CD4-positive, alpha-beta T cell (primary cell): ENCODE measurements at places on chromosomes 2 and 18.

GRCh38 chr2:122023059-122023864, 267.8 kb downstream of the TSN start:
- H3K27ac ChIP-seq: no peak overlapping the region
- DNase-seq: no peak
- H3K4me1 ChIP-seq: no peaks in the 10 kb centered on the region

- no peak overlapping the region for H3K27ac ChIP-seq
- no peak for DNase-seq
- H3K4me3 ChIP-seq: no peak overlapping the region
- no peaks in the 10 kb centered on the region for H3K27me3 ChIP-seq
These were observed 278.9 kb upstream of the TCF4 start for GRCh38 chr18:55866886-55867285.

DNA sequence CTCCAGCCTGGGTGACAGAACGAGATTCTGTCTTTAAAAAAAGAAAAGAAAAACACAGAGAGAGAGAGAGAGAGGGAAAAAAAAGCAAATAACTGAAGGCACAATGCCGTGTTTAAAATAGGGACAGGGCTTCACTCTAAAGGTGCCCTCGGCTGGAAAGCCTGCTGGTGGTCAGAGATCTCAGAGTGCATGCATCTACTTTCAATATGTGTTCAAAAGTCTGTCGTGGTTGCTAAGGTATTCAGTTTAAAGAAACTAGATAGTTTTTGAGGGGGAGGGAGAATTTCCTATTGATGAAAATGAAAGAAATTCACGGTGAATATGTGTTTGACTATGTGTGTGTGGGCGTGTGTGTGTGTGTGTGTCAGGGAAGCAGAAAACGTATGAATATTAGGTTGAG, 11.0 kb upstream of the CBLN2 start:
- no peaks in the 10 kb centered on the region for H3K36me3 ChIP-seq
- DNase-seq: no peak
- no peaks in the 10 kb centered on the region for H3K4me1 ChIP-seq
- H3K27ac ChIP-seq: no peak overlapping the region
- no peak overlapping the region for H3K4me3 ChIP-seq

GRCh38 chr2:210460322-210461227, 16.0 kb downstream of the LANCL1 start:
- no peak overlapping the region for H3K27ac ChIP-seq
- DNase-seq: no peak
- H3K4me3 ChIP-seq: no peak overlapping the region

- H3K36me3 ChIP-seq: no peaks in the 10 kb centered on the region
- DNase-seq: no peak
- H3K27me3 ChIP-seq: peaks cover 2% of the 10 kb centered on the region
- H3K4me1 ChIP-seq: peaks cover 6% of the 10 kb centered on the region
These were observed 7.6 kb upstream of the ZFAND2B start for GRCh38 chr2:219198974-219199373.

GRCh38 chr2:69956475-69956979, 4.9 kb downstream of the ASPRV1 start:
- H3K27me3 ChIP-seq: no peaks in the 10 kb centered on the region
- H3K27ac ChIP-seq: no peak overlapping the region
- DNase-seq: no peak
- peaks cover 4% of the 10 kb centered on the region for H3K4me1 ChIP-seq
- no peak overlapping the region for H3K4me3 ChIP-seq

DNA sequence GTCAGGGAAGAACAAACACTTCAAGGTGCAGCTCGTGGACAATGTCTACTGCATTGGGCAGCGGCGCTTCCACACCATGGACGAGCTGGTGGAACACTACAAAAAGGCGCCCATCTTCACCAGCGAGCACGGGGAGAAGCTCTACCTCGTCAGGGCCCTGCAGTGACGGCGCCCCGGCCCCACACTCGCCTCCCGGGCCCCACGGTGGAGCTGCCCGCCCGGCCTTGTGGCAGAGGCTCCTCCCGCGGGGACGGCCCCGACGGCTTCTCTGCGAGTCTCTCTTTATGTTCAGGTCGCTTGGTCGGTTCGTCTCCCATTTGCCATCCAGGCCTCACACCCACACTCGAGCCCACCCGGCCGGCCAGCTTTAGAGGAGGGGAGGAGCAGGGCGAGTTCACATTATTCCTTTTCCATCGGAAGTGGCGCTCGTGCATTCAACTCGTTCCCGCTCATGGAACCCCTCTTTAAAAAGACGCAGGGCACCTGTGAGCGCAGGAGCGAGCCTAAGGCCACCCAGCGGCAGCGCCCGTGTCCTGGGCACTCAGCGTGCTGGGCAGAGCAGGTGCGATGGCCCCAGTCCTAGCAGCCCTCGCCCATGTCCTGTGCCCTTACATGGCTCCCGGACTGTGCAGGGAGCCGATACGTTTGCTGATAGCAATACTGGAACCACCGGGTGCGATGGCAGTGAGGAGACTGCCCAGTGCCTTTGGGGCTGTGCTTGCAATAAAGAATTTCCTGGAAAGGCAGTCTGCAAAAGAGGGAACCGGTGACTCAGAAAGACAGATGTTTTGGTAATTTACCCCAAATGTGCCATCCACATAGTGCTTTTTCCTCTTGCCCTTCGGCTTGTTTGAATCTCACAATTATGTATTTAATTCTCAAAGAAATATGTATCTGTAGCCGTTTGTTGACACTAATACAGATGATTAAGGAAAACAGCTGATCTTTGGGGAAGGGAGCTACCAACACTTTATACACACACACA, 148.6 kb downstream of the NCK2 start:
- H3K4me1 ChIP-seq: peaks cover 36% of the 10 kb centered on the region
- H3K36me3 ChIP-seq: peaks cover 53% of the 10 kb centered on the region
- H3K4me3 ChIP-seq: no peak overlapping the region
- no peak for DNase-seq
- H3K27ac ChIP-seq: no peak overlapping the region
- no peaks in the 10 kb centered on the region for H3K27me3 ChIP-seq

- no peak overlapping the region for H3K27ac ChIP-seq
- H3K36me3 ChIP-seq: no peaks in the 10 kb centered on the region
- H3K4me3 ChIP-seq: no peak overlapping the region
- H3K27me3 ChIP-seq: no peaks in the 10 kb centered on the region
- no peak for DNase-seq
These were observed 11.2 kb downstream of the IL18RAP start for GRCh38 chr2:102433973-102434654.

GRCh38 chr2:129877795-129878775, 101.4 kb upstream of the RAB6C start:
- no peak overlapping the region for H3K27ac ChIP-seq
- H3K27me3 ChIP-seq: no peaks in the 10 kb centered on the region
- no peak for DNase-seq
- H3K36me3 ChIP-seq: no peaks in the 10 kb centered on the region
- H3K4me1 ChIP-seq: peaks cover 15% of the 10 kb centered on the region

- no peaks in the 10 kb centered on the region for H3K4me1 ChIP-seq
- no peak overlapping the region for H3K27ac ChIP-seq
- DNase-seq: no peak
- H3K4me3 ChIP-seq: no peak overlapping the region
- no peaks in the 10 kb centered on the region for H3K36me3 ChIP-seq
These were observed 106.7 kb upstream of the KLHL14 start for GRCh38 chr18:32879497-32879896.

DNA sequence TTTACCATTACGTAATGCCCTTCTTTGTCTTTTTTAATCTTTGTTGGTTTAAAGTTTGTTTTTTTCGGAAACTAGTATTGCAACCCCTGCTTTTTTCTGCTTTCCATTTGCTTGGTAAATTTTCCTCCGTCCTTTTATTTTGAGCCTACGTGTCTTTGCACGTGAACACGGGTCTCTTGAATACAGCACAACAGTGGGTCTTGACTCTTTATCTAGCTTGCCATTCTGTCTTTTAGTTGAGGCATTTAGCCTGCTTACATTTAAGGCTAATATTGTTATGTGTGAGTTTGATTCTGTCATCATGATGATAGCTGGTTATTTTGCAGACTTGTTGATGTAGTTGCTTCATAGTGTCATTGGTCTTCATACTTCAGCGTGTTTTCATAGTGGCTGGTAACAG, 37.5 kb upstream of the TTC39C start:
- no peak for DNase-seq
- peaks cover 32% of the 10 kb centered on the region for H3K4me1 ChIP-seq
- H3K4me3 ChIP-seq: no peak overlapping the region
- H3K36me3 ChIP-seq: no peaks in the 10 kb centered on the region
